IMR-90 (cell line): ENCODE measurements at places on chromosomes 13 and 19.

DNA sequence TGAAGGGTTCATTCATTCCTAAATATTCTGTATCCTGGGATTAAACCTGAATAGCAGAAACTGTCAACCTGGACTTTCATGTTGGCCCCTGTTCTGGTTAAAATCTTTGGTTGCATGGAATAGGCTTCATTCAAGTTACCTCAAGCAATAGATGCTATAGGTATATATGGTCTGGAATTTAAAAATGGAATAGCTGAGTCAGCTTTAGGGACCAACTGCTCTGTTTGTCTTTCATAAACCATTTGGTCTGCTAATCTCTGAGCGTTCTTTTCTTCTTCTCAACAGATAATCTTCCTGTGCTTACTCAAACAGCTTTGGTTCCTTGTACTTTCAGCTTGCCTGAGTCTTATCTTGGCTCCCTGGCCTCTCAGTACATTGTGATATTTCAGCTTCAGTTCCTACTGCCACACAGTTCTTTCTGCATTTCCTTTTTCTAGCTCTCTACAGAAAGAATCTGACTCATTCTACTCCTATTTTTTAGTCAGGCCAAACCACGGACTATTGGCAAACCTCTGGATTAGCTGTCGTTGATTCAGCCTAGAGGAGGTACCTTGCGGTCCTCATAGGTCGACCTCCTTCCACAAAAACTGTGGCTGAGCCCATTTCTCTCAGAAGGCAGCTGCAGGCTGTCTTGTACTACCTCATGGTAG is 35.9 kb upstream of the MAB21L1 start:
- H3K4me1 ChIP-seq, result no peaks in the 10 kb centered on the region
- no peaks in the 10 kb centered on the region for H3K36me3 ChIP-seq
- DNase-seq, result peak; percentile 90
- H3K4me3 ChIP-seq, result no peak overlapping the region
- no peaks in the 10 kb centered on the region for H3K27me3 ChIP-seq

DNA sequence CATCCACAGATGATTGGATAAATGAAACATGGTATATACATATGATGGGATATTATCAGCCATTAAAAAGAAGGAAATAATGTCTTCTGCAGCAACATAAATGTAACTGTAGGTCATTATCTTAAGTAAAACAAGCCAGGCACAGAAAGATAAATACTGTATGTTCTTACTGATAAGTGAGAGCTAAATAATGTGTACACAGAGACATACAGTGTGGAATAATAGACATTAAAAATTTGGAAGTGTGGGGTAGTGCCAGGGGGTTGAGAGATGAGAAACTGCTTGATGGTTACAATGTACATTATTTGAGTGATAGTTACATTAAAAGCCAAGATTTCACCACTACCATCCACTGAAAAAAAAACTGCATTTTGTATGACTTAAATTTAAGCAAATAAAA is 26.0 kb upstream of the GPC6 start:
- H3K27ac ChIP-seq, result no peak overlapping the region
- no peak for DNase-seq
- H3K27me3 ChIP-seq, result no peaks in the 10 kb centered on the region
- no peaks in the 10 kb centered on the region for H3K36me3 ChIP-seq
- H3K4me3 ChIP-seq, result no peak overlapping the region

- peak; percentile 96 for DNase-seq
- H3K27me3 ChIP-seq, result no peaks in the 10 kb centered on the region
- H3K36me3 ChIP-seq, result peaks cover 23% of the 10 kb centered on the region
- H3K4me3 ChIP-seq, result peak within 1 kb of the TSS; percentile 67
- peaks cover 22% of the 10 kb centered on the region for H3K4me1 ChIP-seq
These were observed at the start of the genes PLEKHJ1 and SF3A2 for GRCh38 chr19:2236314-2237050. PLEKHJ1 (minus strand) TSS chr19:2236329; CDS start chr19:2236248, 81 bp downstream. SF3A2 (plus strand) TSS chr19:2236824; CDS start chr19:2243419, 6,595 bp downstream.

DNA sequence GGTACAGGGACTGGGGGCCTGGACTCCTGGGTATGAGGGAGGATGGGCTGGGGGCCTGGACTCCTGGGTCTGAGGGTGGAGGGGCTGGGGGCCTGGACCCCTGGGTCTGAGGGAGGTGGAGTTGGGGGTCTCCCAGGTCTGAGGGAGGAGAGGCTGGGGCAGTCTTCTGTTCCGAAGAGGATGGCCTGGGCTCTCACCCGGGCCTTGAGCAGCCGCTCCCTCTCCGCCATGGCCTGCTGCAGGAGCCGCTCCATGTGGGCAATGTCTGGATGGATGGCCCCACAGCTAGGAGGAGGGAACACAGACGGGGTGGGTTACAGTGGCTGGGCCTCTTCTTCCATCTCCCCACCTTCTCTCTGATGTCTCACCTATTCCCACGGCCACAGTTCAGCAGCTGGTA is 18.1 kb downstream of the PHLDB3 start:
- no peaks in the 10 kb centered on the region for H3K4me1 ChIP-seq
- no peak overlapping the region for H3K27ac ChIP-seq
- H3K4me3 ChIP-seq, result no peak overlapping the region

GRCh38 chr19:33812388-33813330 is 16.0 kb downstream of the KCTD15 start:
- no peak for DNase-seq
- H3K36me3 ChIP-seq, result peaks cover 25% of the 10 kb centered on the region
- H3K4me3 ChIP-seq, result no peak overlapping the region
- no peaks in the 10 kb centered on the region for H3K27me3 ChIP-seq
- H3K27ac ChIP-seq, result no peak overlapping the region
- 0 out of 2 replicates have a peak, but pooled peaks cover 3% of the 10 kb centered on the region for H3K4me1 ChIP-seq

DNA sequence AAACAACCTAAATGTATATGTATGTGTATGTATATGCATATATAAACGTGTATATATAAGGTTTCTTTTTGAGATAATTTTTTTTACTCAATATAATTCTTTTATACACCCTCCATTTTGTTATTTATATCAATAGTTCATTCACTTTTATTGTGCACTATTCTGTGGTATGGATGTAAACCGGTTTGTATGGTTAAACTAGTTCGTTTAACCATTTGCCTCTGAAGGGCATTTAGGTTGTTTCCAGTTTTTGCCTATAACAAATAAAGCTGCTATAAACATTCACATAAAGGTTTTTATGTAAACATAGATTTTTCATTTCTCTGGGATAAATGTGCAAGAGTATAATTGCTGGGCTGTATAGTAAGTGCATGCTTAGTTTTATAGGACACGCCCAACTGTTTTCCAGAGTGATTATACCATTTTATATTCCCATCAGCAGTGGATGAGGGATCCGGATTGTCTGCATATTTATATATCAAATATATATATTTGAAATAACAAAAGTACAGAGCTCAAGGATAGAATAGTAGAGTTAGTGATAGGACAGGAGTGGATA is 380.3 kb downstream of the TSHZ3 start:
- no peak for DNase-seq
- H3K27me3 ChIP-seq, result no peaks in the 10 kb centered on the region; the same call in 1 of the 2 replicates
- no peaks in the 10 kb centered on the region for H3K36me3 ChIP-seq
- no peaks in the 10 kb centered on the region for H3K4me1 ChIP-seq

DNA sequence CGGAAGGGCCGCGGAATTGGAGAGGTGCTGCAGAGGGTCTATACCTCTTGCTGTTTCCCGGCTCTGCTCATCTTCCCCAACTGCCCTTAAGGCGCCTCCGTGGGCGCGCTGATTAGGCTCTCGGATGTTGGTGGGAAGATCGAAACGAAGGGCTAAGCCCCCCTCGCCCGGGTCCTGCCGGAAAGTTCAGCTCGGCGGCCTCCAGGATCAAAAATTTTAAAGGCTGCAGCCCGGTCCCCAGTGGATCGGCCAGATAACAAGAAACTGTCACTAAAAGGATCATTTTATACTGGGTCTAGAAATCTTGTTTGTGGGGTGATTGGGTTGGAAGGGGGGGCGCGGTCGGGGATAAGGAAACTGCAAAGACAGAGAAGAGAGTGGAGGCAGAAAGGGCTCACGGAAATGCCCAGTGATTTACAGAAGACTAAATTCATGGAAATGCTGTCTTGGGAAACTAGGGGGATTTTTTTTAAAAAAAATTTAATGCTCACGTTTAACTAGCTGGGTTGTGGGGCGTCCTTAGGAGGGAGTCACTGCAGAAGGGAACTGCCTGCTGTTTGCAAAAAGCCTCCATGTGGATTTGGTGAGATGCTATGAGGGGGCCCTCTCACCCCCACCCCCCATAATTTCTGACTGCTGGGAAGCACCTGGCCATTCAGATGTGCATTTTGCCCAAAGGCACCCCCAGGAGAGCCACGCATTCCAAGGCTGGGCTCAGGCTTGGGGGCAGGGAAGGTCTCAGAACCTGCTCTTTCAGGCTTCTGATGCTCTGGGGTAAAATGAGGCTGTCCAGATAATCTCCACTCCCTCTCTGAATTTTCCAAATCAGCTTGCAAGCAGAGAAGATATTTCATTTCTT is 7.7 kb downstream of the CDX2 start:
- no peak for DNase-seq
- H3K4me3 ChIP-seq, result no peak overlapping the region
- no peak overlapping the region for H3K27ac ChIP-seq
